Small intestine (tissue), 16 donors: ENCODE measurements at places on chromosomes 16 and 17.

- no peak for DNase-seq
These were observed 173.8 kb downstream of the SEC14L1 start for GRCh38 chr17:77314601-77315000.

GRCh38 chr16:1288813-1289476 lies 20.5 kb upstream of the UBE2I start:
- no peak for DNase-seq

- DNase-seq: no peak
These were observed 115.4 kb downstream of the METRNL start for GRCh38 chr17:83194761-83195329.

GRCh38 chr16:82240111-82240510 lies 70.1 kb upstream of the MPHOSPH6 start:
- no peak for DNase-seq

- no peak for DNase-seq
These were observed 1.2 kb downstream of the SRR start for GRCh38 chr17:2304931-2305330.

DNA sequence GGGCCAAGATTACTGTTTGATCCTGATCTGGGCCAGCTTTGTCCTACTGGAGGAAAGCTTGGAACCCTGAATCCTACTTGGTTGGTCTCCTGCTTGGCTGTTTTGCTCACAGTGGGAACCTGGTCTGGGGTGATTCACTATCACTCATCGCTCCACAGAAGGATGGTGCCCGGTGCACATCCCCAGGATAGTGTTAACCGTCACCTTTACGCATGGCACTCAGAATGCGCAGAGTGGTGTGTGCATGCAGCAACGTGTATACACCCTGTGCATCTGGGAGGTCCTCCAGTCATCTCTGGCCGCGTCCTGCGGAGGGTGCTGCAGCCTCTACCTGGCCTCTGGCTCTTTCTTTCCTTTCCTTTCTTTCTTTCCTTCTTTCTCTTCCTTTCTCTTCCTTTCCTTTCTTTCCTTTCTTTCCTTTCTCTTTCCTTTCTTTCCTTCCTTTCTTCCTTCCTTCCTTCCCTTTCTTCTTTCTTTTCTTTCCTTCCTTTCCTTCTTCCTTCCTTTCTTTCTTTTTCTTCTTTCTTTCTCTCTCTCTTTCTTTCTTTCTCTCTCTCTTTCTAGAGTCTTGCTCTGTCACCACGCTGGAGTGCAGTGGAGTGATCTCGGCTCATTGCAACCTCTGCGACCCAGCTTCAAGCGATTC lies 13.1 kb downstream of the SOCS3 start:
- no peak for DNase-seq

DNA sequence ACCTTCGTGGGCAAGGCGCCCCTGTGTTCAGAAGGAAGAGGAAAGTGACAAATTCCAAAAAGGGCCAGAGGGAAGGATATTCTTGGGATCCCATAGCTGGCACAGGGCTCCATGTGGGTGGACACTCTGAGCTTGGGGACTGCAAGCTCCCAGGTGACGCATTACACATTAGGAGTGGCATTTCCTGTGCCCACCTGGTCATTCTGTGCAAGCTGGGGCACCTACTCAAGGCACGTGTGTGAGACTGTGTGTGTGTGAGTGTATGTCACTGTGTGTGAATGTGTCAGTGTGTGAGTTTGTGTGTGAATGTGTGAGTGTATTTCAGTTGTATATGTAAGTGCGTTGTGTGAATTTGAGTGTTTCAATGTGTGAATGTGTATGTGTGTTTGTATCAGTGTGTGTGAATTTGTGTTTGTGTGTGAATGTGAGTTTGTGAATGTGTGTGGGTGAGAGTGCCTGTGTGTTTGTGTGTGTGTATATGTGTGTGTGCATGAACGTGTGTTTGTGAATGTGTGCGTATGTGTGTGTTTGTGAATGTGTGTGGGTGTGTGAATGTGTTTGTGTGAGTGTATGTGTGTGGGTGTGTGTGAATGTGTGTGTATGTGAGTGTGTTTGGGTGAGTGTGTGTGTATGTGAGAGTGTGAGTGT lies 1.6 kb upstream of the CD300A start:
- DNase-seq: no peak

DNA sequence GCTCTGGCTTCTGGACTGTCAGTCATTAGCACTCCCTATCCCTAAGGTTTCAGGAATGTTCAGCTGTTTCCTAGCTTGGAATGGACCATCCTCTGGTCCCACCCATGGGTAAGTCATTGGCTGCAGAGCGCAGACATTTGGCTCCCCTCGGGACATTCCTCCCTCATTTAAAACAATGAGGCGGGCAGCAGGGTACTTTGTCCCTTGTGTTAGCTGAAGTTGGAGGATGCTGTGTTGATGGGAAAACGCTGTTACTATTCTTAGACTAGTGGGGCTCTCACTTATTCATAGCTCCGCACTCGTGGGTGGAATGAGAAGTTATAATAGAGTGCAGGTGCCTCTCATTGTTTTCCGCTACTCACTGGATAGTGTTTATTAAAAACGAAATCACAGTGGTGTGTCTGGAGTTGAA lies 673.8 kb downstream of the WWOX start:
- no peak for DNase-seq

GRCh38 chr17:1755827-1756262 lies 6.0 kb upstream of the SERPINF1 start:
- DNase-seq: no peak
